A549 treated with CORT108297 at 1 μM for 4 hours (cell line): ENCODE measurements at places on chromosomes 11 and 22. TPM values are rescaled to one million over a fixed set of nuclear protein-coding genes. Genes with fewer than 3 reads are reported as not detected.

Gene DMC1
- 2.6 to 5.5 TPM (median 5.0 TPM) in 5 replicates for total RNA-seq

Gene PCF11
- total RNA-seq, result 24.6 to 29.6 TPM (median 27.3 TPM) in 5 replicates

Gene LRRC56
- total RNA-seq, result 0.45 to 0.93 TPM (median 0.75 TPM) in 5 replicates

Gene TUBA8
- 0.35 to 1.0 TPM (median 0.63 TPM) in 5 replicates for total RNA-seq

Gene CHRM1
- total RNA-seq, result 0.02 to 0.16 TPM (median 0.03 TPM) in 4 of 5 replicates, not detected in the other

Gene LRRC4C
- total RNA-seq, result not detected in 5 replicates
